Activated CD4-positive, alpha-beta T cell treated with anti-CD3 and anti-CD28 coated beads, Interleukin-2, amount 10 ng/mL, durations not matched to agents 7 days and 5 days (primary cell): ENCODE measurements at places on chromosomes 11 and 22. TPM values are rescaled to one million over a fixed set of nuclear protein-coding genes. Genes with fewer than 3 reads are reported as not detected.
A peak's percentile ranks its signal among the peaks of the same experiment; 100 is the strongest.

- H3K27ac ChIP-seq: no peak overlapping the region
- no peak for DNase-seq
- H3K27me3 ChIP-seq: no peaks in the 10 kb centered on the region
- no peak overlapping the region for H3K4me3 ChIP-seq
- no peaks in the 10 kb centered on the region for H3K36me3 ChIP-seq
- H3K4me1 ChIP-seq: no peaks in the 10 kb centered on the region
These were observed 76.9 kb downstream of the MYO7A start for GRCh38 chr11:77204754-77205466.

DNA sequence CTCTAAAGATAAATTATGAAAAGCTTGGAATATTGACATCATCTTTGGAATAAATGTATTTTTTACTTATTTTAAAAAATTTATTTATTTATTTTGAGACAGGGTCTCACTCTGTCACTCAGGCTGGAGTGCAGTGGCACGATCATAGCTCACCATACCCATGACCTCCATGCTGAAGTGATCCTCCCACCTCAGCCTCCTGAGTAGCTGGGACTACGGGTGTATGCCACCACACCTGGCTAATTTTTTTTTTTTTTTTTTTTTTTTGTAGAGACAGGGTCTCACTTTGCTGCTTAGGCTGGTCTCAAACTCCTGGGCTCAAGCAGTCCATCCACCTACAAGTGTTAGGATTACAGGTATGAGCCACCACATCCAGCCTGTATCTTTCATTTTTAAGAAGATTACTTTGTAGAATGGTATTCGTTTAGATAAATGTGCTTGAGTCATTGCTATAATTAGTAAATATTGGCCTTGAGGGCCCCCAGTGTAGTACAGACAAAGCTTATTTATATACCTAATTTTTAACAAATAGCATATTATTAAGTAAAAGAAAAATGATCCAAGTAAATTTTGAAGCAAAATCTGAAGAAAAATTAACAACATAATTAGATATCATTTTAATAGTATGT, 8.5 kb downstream of the SWAP70 start:
- H3K4me3 ChIP-seq: no peak overlapping the region
- H3K4me1 ChIP-seq: no peaks in the 10 kb centered on the region
- H3K27me3 ChIP-seq: peaks cover 5% of the 10 kb centered on the region
- no peak overlapping the region for H3K27ac ChIP-seq
- no peak for DNase-seq

DNA sequence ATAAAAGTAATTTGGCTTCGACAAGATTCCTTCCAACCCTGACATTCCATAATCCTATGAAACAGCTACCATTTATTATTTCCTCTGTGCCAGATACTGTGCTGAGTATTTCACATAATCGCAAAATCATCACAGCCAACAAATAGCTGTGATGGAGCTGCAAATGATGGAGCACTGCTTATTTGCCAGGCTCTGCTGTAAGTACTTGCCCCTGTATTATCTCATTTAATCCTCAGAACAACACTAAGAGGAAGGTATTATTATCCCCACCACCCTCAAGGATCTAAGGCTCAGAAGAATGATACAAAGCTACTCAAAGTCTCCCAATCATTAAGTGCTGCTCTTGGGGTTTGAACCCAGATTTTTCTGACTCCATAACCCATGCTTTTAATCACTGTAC, 145.5 kb downstream of the CCDC34 start:
- H3K4me1 ChIP-seq: no peaks in the 10 kb centered on the region
- no peak overlapping the region for H3K4me3 ChIP-seq
- H3K27me3 ChIP-seq: no peaks in the 10 kb centered on the region
- DNase-seq: no peak
- H3K27ac ChIP-seq: no peak overlapping the region

- no peak for DNase-seq
- H3K4me3 ChIP-seq: no peak overlapping the region
- H3K4me1 ChIP-seq: no peaks in the 10 kb centered on the region
- no peaks in the 10 kb centered on the region for H3K27me3 ChIP-seq
- no peaks in the 10 kb centered on the region for H3K36me3 ChIP-seq
These were observed 35.8 kb upstream of the NTM start for GRCh38 chr11:131334601-131335000.

DNA sequence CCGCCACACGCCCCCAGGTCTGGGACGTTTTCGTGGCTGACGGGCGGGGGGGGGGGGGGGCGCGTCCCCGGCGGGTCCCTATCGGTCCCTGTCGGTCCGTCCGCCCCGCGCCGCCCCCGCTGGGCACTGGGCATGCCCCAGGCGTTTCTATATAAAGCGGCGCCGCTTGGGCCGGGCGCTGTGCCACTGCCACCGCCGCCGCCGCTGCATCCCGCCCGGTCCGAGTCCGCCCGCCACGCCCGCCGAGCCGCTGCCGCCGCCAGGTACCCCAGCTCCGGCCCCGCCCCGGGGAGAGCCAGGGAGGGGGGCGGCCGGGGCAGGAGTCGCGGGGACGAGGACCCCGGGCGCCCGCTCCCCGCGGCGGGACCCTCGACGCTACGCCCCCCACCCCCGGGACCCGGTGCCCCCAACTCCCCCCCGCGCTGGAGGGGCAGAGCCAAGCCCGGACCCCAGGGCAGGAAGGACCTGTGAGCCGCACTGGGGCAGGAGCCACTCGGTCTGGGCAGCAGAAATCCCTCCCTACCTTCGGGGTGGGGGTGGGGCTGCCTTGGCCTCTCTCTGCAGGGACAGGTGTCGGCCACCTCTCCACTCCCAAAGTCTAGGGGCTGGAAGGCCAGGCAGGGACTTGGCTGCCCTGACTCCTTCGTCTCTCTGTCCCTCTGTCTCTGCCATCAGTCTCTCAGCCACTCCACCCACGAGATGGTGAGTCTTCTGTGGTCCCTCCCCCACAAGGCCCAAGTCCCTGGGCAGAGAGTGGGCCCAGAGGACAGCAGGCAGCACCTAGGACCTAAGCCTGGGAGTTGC, at the start of gene CARNS1:
CARNS1 (plus strand) TSS at position 178 of the 804 bp plus-strand sequence; CDS start at position 700, 522 bp downstream.
- H3K36me3 ChIP-seq: peaks cover 9% of the 10 kb centered on the region
- peaks cover 67% of the 10 kb centered on the region for H3K4me1 ChIP-seq
- no peak for DNase-seq
- peak within 1 kb of the TSS; percentile 45 for H3K4me3 ChIP-seq

DNA sequence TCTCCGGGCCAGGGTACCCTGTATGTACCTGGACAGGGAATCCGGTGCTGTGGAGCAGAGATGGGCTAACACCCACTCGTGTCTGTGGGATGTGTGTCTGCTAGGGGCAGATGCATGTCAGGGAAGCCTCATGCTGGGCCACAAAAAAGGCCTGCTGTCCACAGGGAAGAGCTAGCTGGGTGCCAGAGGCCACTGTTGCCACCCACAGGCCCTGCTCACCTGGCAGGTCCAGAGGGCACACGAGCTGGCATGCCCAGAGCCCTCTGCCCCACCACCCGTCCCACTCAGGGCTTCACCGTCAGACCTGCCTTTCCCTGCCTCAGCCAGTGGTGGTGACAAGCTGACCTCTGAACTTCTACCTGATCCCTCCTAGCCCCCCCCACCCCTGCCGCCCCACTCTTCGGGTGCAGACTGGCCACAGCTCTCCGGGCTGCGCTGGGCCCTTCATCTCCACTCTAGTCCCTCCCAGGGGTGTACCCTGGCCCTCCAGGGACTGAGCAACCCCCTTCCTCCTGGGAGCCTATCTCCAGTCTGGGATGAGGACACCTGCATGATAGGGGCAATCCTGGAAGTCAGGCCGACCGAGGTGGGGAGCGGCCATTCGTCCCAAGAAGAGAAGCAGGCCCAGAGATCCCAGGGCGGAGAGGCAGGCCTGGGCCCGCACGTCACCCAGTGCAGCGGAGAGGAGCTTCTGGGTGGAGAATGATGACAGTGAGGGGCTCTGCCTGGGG, 1.4 kb downstream of the SLC25A22 start:
- H3K27me3 ChIP-seq: no peaks in the 10 kb centered on the region
- peak overlapping the region; percentile 80 for H3K27ac ChIP-seq
- H3K36me3 ChIP-seq: peaks cover 3% of the 10 kb centered on the region
- peak overlapping the region; percentile 84 for H3K4me3 ChIP-seq
- peaks cover 23% of the 10 kb centered on the region for H3K4me1 ChIP-seq
- DNase-seq: no peak

CFAP300 gene
- not detected for total RNA-seq

C11orf24 gene
- total RNA-seq: 25.2 TPM
